ENCODE measurements at places on chromosomes 2 and 18.

GRCh38 chr2:232655392-232655791 is 22.0 kb downstream of the EFHD1 start:
- peak; percentile 55 for DNase-seq

DNA sequence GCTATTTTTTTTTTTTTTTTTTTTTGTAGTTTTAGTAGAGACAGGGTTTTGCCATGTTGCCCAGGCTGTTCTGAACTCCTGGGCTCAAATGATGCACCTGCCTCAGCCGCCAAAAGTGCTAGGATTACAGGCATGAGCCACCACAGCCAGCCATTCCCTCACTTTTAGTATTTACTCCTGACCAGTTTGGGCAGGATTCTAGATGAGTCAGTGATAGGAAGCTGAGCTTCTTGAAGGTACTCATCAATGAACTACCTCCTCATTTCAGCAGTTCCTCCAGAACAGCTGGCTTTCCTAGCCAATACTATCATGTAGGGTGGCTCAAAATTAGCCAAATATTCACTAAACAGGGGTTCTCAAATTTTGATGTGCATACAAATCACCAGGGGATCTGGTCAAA is 57.2 kb downstream of the CYBRD1 start:
- DNase-seq = no peak

- DNase-seq = no peak
These were observed 150.6 kb upstream of the COPS8 start for GRCh38 chr2:236935083-236935482.

DNA sequence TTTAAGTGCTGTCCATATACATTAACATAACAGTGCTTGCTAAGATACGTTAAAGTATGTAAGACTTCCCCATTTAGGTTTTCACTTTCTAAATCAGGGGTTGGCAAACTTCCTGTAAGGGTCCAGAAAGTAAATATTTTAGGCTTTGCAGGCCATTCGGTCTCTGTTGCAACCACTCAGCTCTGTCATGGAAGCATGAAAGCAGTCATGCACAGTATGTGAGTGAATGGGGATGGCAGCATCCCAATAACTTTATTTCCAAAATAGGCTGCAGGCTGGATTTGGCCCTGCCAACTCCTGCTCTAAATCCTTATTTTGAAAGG is 128.7 kb downstream of the PLA2R1 start:
- no peak for DNase-seq

DNA sequence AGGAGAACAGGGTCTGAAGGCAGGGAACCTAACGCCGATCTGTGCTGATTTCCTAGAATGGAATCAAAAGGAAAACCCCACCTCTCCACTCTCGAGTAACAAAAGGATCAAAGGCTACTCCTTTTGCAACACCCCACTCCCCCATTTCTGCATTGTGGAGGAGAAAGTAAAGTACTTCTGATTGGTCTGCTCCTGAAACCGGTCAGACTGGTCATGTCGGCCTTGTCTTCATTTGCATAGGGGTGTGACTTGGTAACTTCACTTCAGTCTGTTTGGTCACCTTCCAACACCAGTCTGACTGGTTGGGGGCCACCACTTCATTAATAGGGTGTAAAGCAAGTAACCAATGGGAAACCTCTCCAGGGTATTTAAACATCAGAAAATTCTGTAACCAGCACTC is 771.9 kb downstream of the ERBB4 start:
- DNase-seq = peak; percentile 58

GRCh38 chr2:37615804-37616676 is 55.4 kb downstream of the CDC42EP3 start:
- DNase-seq = no peak

DNA sequence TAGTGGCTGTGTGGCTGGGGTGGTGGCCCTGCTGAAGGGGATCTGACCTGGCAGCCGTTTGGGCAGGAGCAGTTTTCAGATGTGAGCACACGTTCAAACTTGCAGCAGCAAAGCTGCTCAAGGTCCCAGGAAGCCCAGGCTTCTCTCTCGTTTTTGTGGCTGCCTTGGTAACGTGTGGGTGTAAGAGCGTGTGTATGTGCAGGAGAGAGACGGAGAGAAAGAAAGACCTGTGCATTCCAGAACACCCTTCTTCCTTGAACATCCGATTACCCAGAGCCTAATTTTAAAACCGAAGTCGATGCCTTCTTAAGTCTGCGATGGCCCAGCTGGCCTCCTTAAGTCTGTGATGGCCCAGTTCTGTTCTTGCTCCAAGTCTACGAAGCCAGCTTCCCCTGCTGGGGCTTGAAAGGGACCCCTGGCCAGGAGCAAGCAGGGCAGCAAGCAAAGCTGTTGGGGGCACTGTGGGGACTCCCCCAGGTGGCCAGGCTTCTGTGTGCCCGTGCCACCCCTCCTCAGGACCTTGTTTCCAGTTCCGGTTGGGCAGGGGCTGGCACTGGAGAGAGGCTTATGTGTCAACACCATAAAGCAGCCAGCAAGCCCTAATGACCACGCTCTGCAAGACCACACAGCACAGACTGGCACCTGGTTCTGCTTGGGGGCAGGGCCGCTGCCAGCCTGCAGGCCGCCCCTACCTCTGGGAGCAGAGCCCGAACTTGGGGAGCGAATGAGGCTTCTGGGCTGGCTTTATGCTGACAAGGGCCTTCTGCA is 55.8 kb upstream of the ALPP start:
- DNase-seq = no peak

DNA sequence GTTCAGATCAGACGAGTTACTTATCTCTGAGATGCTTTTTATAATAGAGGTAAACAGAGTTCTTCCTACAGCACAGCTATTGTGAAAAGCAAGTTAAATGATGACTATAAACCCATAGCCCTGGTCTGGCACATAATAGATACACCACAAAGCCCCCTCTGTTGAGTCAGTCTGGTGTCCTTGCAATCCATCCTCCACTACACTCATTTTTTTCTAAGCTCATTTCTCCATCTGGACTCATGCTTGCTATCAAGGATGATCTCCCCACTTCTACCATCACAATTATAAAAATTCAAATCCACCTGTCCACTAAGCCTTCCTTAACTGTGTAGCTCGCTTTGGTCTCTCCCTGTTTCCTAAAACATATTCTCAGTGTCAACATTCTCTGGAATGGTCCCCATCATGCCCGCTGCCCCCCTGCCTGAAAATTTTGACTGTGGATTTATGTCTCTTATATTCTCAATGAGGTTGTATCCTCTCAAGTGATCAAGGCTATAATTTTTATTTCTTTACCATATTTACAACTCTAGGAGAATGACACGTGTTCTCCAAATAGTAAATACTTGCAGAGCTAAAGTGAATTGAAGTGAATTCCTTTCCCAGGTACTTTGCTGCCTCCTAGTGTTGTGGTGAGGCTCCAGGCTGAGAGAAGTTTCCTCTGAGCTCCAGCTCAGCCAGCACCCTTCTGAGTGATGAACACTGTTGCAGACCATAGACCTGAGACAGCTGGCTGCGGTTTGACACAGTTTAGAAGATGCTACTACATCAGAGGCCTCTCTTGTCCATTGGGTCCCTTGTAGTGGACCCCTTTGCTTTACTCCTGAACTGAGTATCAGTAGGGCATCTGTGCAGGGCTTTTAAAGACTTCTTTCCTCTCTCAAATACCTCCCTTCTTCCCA is 108.7 kb downstream of the DPP10 start:
- peak; percentile 24 for DNase-seq

DNA sequence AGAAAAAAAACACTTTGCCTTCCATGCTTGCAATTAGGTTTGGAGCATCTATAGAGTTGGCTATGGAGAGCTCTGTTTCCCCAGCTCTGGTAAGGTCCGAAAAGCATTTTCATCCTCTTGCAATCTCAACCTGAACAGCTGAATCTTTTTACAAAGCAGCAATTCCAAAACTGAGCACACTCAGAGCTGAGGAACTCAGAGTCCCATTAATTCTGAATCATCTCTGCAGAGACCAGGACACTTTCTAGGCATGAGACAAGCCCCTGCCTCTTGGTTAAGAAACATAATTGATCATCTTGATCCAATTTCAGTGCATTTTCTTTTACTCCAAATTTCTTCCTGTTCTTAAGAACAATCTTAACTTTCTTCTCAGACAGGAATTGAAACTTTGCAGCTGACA is 4.2 kb downstream of the CNGA3 start:
- DNase-seq = no peak

DNA sequence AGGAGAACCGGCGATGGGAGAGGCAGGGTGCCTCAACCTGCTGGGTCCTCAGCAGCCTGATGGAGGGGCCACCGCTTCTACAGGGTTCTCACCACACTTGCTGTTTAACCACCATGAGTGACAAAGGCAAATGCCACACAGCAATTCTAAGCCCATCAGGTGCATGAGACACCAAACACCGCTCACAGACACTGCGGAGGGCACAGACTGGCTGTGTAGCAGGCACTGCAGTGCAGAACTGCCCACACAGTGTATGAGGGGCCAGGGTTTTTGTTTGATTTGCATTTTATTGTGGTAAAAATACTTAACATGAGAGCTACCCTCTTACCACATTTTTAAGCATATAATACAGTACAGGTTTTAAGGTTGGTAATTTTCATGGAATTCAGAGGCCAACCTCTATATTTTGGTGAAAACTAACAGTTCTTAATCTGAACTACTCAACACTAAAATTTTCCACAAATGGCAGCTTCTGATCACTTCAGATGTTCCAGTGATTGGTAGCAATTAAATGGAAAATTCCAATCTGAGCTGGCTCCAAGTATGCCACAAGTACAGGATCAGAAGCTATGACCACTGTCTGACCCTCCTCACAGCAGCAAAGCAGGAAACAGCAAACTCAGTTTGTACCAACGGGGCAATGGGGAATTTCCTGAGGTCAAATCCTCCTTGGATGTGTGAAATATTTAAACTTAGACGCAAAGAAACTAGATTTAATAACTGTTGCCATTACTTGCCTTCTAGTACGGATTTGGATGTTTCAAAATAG is 67.7 kb downstream of the FAM210A start:
- DNase-seq = no peak

DNA sequence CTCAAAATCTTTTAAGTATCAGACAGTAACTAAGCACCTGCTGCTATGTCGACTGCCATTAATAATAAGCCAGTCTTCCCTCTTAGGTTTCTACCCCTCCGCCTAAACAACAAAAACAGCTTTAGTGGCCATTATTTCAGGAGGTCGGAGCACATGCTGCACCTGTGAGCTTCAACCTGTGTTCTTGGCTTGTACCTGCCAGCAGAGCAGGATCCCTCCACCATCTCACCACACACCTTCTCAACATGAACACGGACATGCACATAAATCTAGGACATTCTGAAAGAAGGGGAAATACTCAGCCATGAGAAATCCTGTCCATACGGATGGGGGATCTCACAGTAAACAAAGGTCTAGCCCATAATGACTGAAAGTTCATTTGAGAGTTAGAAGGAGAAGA is 3.7 kb downstream of the CYB5A start:
- no peak for DNase-seq

GRCh38 chr2:232435805-232436204 is 20.1 kb upstream of the ALPI start:
- peak; percentile 45 for DNase-seq
